ENCODE measurements at places on chromosomes 2 and 18. TPM values are rescaled to one million over a fixed set of nuclear protein-coding genes. Genes with fewer than 3 reads are reported as not detected.

MATN3 gene
- polyA plus RNA-seq, result 3.7 TPM

RAPGEF4 gene
- polyA plus RNA-seq, result 13.4 TPM

LOXL3 gene
- 10.8 TPM for polyA plus RNA-seq

ACMSD gene
- 43.9 TPM for polyA plus RNA-seq

TUBA3E gene
- polyA plus RNA-seq, result 0.18 TPM
